ENCODE measurements at places on chromosomes 13 and 19.

DNA sequence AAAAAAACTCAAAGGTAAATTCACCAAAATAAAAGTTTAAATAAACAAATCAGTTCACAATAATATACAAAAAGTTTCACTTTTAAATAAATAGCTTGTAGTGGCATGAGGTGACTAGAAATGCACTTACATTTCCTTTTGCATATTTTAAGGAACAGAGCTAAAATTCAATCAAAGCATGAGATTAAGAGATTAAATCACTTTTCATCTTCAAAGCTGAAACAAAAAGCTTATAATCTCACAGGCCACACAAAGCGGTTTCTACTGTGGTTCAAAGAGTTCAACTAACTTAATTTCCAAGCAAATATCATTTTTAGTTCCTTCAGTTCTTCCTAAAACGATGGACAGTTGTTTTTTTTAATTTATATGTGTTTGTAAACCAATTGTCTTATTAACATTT is 38.9 kb downstream of the TSC22D1 start:
- DNase-seq, result no peak

DNA sequence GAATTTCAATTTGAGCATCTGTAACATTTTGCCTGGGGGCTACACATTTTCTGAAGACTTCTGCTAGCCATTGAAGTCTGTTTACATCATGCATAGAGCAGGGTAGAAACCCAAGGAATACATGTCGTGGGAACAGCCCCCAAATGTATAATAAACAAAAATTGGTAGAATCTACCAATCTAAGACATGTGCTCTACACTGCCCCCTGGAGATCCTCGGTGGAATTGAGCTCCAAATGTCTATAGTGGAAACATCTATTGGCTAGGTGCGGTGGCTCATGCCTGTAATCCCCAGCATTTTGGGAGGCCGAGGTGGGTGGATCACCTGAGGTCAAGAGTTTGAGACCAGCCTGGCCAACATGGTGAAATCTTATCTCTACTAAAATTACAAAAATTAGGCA is 57.3 kb downstream of the MBD3L2B start:
- DNase-seq, result peak; percentile 58

- no peak for DNase-seq
Observed at GRCh38 chr19:6260376-6260775, 19.4 kb downstream of the MLLT1 start.

DNA sequence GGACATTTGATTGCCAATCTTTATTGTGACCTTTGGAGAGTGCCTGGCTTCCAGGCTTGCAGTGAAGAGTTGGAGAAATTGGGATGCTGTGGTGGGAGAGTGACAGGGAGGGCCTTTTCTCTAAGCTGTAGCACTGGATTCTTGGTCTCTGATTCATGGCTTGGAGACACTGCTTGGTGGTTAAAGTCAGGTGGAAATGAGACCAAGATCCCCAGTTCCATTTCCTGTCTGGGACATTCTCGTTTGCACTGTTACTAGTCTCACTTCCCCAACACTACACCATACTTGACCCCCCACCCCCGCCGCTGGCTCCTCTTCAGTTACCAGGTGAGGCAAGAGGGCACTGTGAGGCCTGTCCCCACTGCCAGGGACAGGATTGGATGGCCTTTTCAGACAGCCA is 2.9 kb downstream of the SUPT5H start:
- DNase-seq, result peak; percentile 39

DNA sequence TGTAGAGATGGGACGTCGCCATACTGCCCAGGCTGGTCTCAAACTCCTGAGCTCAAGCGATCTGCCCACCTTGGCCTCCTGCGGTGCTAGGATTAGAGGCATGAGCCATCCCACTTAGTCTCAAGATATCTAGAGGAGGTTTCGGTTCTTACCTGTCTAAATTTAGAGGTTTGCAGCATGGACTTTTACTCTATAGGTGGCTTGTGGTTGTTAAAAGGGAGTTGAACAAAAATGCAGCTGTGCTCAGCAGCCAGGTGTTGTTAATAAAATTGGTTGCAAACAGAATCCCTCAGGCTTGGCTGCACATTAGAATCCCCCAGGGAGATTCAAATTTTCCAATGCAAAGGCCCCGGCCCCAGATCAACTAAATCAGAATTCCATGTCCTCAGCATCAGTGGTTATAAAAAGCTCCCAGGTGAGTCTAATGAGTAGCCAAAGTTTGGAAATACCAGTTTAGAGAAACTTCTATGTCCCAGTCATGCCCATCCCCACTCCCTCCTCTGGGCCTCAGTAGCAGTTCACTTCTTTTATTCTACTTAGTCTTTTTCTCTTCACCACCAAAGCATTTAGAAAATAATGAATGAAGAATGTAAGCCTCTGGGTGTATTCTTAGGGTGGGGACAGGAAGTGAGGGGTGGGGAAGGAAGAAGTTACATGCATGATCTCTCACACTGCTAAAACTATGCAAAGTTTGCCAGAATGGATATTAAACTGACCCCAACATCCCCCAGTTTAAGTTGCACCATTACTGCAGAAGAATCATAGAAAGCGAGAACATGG is 471.0 kb downstream of the COG6 start:
- no peak for DNase-seq

DNA sequence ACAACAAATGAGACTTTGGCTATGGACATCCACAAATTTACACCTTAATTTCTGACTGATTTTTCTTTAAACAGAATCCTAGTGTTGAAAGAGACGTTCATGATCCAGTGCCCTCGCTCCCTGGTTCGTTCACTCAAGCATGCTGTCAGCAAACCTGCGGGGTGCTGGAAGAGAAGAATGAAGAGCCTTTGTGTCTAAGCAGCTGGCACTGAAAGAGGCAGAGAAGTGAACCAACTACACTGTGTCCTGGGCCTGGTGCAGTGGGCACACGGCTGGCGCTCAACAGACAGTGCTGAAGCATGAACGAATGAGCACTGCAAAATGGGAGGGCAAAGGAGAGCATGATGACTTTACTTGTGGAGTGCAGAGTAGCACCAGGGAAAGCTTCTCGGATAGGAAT is 46.8 kb downstream of the MIPEP start:
- no peak for DNase-seq

DNA sequence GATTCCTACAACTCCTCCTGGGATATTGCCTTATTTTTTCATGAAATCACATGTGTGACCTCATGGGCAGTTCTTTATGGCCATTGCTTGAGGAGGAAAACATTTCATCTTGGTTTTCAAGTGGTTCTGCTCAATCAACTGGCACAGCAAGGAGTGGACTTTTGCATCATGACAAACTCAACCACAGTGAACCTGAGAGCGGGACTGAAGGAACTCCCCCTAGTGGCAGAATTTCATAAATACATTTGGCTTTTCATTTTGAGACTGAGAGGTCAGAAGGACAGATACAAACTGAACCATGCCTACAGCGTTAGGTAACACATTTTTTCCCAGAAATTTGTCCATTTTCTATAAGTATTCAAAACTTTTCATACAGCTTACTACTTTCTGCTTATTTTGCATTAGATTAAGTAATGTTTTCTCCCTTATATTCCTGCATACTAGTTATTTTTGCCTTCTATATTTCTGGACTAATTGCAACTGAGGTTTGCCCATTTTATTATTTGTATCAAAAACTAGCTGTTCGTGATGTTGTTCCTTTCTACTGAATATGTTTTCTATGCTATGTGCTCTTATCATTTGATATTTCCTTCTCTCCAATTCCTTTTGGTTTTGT is 13.4 kb upstream of the SIGLEC12 start:
- peak; percentile 33 for DNase-seq

DNA sequence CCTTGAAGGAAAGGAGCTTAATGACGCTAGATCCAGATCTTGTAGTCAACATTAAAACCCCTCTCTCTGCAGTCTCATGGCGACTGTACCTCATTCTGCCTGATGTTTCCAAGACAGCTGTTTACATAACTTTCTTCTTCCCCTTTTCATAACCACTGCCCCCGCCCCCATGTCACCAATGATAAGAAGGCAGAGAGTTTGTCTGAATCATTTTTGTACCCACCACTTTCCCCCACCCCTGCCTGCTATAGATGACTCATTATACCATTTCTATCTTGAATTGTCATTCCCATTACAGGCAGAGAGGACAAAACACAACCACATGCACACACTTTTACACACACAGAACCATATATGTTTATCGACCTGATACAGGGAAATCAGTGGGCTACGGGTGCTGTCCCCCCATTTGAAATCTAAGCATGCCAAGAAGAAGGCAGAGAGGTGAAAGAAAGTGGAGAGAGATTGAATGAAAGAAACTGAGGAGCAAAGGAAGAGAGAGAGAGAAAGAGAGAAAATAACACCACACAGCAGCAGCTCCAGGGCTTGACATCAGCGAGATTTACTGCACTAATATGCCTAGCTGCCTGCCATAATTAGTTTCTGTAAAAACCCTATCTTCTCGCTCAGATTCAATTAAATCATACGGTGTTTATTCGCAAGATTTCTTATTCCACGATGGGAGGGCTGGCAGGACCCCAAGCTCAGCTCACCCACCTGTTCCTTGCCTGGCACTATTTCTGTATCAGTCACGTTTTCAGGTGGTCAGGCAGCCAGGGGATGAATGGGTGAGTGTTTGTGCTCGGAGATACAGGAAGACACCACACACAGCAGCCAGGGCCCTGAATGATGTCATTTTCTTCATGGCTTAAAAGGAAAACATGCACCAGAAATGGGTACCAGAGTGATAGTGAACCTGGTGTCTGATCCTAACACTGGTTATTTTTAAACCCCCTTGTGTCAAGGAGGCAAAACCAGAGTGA is 114.3 kb upstream of the SERP2 start:
- DNase-seq, result peak; percentile 67

GRCh38 chr19:10695401-10696398 is 5.5 kb upstream of the QTRT1 start:
- peak; percentile 96 for DNase-seq

- no peak for DNase-seq
Observed at GRCh38 chr13:49998714-49999624, 2.1 kb downstream of the TRIM13 start.
